Sigmoid colon (tissue), 7 donors: ENCODE measurements at places on chromosomes 13 and 19.

GRCh38 chr13:83878691-83879430 lies 3.4 kb downstream of the SLITRK1 start:
- no peak for DNase-seq

- DNase-seq, result no peak
These were observed 109.5 kb downstream of the DNAJC15 start for GRCh38 chr13:43132911-43133310.

- peak; percentile 84 for DNase-seq
These were observed 1.2 kb downstream of the ZFP36 start for GRCh38 chr19:39407660-39408391.

- DNase-seq, result no peak
These were observed 18.0 kb upstream of the PLPP2 start for GRCh38 chr19:309206-309565.

GRCh38 chr19:45468159-45468651 lies 409 bp downstream of the FOSB start:
- DNase-seq, result peak; percentile 81

DNA sequence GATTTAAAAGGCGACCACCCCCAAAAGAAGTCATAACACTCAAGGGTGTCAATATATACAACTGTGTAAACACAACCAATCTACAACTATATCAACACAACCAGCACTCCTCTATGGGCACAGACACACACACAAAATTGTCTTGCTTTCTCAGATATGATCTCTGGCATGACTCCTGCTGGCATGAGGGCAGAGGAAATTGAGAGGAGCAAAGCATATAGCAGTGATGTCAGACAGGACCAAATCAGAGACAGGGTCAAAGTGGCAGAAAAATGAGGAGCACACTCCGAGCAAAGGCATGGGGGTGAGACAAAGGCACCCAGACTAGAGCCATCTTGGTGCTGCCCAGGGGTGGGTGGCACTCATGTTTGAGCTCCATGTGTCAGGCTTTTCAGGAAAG lies 9.6 kb downstream of the IRGQ start:
- no peak for DNase-seq

DNA sequence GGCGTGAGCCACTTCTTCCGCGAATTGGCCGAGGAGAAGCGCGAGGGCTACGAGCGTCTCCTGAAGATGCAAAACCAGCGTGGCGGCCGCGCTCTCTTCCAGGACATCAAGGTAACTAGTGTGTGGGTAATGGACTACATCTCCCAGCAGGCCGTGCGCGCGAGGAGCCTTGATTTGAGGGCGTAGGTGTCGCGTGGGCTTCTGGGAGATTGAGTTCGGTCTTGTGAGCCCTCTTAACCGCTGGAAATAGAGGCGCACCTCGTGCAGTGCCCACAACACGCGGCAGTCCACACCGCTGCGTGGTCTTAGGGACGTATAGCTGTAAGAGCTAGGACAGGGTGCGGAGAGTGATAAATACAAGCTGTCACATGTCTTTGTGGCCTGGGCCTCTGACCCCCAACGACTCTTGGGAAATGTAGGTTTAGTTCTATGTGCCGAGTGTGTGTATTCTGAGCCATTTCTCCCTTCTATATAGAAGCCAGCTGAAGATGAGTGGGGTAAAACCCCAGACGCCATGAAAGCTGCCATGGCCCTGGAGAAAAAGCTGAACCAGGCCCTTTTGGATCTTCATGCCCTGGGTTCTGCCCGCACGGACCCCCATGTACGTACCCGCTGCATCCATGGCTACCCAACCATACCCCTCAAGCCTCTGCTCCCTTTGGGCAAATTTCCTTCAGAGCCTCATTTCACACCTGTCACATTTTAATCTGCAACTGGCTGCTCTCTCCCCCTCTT lies 864 bp downstream of the FTL start:
- peak; percentile 94 for DNase-seq

- no peak for DNase-seq
These were observed 11.2 kb downstream of the KDM4B start for GRCh38 chr19:4980067-4980466.

DNA sequence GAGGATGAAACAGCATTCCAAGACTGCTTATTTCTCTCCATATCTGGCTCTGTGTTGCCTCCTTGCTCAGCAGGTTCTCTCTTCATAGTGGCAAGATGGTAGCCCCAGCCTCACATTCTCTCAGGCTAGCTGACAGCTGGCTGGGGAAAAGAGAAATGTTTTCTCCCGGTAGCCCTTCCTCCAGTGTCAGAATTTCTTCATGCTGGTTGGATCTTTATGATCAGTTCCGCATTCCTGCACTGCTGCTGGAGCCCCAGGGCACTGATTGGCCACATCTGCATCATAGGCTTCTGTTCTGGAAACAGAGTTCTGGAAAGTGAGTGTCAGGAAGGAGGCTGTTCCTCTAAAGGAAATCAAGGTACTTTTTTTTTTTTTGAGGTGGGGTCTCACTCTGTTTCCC lies 24.6 kb downstream of the POP4 start:
- peak; percentile 9 for DNase-seq

- no peak for DNase-seq
These were observed 65.2 kb upstream of the LRCH1 start for GRCh38 chr13:46487748-46488147.

- peak; percentile 89 for DNase-seq
These were observed 626 bp upstream of the BCL3 start for GRCh38 chr19:44747739-44748425.

- no peak for DNase-seq
These were observed 89.5 kb downstream of the ZNF100 start for GRCh38 chr19:21677696-21678418.

DNA sequence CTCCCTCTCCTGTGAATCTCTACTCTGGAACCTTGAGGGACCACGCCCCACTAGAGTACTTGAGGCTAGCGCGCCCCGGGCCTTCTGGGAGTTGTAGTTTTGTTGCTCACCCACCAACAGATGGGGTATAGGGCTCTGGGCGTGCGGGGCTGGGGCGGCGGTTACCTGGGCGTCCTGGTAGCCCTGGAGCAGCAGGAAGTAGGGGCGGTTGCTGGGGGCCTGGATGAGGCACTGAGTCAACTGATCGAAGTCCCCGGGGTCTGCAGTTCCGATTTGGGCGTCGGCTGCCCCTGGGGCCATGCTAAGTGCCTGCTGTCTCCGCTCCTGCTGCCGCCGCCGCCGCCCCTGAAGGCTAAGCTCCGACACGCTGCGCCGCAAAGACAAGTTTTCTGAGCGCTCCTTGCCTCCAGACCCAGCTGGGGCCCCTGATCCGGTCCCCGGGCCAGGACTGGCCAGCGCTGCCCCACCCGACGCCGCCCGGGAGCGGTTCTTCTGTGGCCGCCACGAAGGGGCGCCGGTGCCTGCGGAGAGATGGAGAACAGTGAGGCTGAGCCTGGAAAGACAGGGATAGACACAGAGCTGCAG lies 5.3 kb downstream of the RASIP1 start:
- DNase-seq, result no peak

GRCh38 chr13:74158571-74159352 lies 24.6 kb upstream of the KLF12 start:
- no peak for DNase-seq

DNA sequence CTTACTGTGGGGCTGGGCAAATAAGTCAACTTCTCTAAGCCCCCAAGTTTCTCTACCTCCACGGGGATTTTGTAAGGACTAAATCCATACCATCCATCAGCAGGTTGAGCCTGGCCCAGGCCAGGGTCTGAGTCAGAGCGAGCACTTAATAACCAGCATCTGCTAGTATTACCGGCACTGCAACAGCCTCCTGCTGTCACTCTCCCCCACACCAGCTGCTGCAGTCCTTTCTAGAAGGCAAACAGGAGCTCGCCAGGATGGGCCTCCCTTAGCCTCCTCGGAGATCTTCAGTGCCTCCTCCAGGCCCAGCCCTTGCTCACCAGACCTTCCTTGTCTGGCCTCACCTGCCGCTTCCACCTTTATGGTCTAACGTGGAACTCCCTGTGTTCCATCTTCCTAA lies 3.2 kb downstream of the NAPA start:
- no peak for DNase-seq

DNA sequence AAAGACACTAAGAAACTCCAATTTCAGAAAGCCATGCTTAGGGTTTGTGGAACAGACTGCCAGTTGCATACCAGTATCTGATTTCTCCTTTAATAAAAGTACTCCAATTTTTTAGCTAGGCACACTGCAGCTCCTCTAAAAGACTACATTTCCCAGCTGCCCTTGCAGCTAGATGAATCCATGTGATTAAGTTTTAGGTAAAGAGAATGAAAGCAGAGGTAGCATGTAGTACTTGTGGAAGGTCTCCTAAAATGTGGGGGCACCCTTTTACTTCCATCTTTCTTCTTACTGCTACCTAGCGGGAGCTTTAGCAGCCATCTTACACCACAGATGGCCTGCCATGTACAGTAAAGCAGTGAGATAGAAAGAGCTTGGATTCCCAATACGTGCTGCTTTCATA lies 33.0 kb upstream of the TSC22D1 start:
- no peak for DNase-seq

GRCh38 chr19:29702161-29702962 lies 12.7 kb downstream of the C19orf12 start:
- no peak for DNase-seq

GRCh38 chr19:41025411-41025810 lies 34.3 kb downstream of the CYP2B6 start:
- no peak for DNase-seq

GRCh38 chr13:60213236-60213744 lies 49.6 kb upstream of the DIAPH3 start:
- DNase-seq, result no peak

DNA sequence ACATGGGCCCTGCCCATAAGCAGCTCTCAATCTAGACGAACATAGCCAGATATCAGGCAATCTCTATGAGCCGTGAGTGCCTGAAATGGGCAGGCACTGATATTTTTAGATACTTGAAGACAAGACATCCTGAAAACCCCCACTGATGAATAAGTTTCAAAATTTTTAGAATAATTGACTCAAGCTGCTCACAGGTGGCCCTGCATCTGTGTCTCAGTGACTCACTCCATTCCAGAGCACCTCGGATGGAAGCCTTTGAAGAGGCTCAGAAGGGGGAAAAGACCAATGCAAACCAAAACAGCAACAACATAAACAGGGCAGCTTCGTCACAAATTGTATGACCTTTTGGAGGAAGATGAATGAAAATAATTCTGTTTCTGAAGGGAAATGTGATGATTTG lies 42.8 kb upstream of the SLC46A3 start:
- no peak for DNase-seq

GRCh38 chr19:5492635-5493409 lies 37.6 kb downstream of the ZNRF4 start:
- no peak for DNase-seq

GRCh38 chr13:83691966-83692365 lies 190.3 kb downstream of the SLITRK1 start:
- DNase-seq, result no peak

DNA sequence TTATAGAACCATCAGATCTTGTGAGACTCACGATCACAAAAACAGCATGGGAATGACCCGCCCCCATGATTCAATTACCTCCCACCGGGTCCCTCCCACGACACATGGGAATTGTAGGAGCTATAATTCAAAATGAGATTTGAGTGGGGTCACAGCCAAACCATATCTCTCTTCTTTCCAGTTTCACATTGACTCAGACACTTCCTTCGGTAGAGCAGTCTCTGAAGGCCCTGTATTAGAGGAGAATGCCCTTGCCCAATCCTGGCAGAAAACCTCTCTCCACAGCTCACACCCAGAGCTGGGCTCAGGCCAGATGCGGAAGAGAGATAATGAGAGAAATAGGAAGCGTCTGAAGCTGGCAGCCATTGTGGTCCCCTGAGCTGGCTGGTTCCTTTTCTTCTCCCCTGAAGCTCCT lies 72.4 kb upstream of the CLDN10 start:
- peak; percentile 70 for DNase-seq

GRCh38 chr13:29802621-29803020 lies 47.8 kb downstream of the UBL3 start:
- DNase-seq, result no peak

GRCh38 chr19:46728693-46729339 lies 11.9 kb upstream of the PRKD2 start:
- peak; percentile 87 for DNase-seq

DNA sequence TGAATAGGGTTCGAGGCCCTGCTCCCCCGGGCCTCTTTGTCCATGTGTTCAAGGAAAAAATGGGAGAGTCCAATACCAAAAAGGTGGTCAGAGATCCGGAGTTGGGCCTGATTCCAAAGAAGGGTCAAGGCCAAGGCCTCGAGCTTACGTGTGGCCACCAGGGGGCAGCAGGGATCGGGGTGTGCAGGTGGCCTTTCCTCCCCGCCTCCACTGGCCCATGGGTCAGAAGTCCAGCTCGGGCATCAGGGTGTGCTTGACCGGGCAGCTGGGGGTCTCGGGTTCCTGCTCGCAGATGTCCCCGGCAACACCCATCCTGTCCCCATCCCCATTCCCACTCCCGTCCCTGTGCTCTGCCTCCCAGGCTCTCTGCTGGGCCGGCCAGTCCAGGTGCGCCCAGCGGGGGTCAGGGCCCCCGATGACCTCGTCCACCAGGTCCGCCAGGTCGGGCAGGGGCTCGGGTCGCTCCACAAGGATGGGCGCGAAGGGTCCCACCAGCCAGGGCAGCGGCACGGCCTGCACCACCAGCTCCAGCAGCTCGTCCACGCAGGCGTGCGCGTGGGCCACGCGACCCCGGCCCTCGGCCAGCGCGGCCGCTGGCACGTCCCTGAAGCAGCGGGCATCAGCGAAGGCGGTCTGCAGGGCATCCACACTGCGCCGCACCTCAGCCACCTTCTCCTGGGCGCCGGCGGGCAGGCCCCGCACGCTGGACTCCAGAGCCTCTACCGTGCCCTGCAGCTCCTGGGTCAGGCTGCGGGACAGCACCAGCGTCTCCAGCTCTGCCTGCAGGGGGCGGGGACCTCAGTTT lies 5.2 kb upstream of the PLIN4 start:
- no peak for DNase-seq

GRCh38 chr13:23025864-23026608 lies 154.7 kb upstream of the SGCG start:
- DNase-seq, result no peak

GRCh38 chr19:48992581-48993174 lies 431 bp downstream of the GYS1 start:
- peak; percentile 81 for DNase-seq

DNA sequence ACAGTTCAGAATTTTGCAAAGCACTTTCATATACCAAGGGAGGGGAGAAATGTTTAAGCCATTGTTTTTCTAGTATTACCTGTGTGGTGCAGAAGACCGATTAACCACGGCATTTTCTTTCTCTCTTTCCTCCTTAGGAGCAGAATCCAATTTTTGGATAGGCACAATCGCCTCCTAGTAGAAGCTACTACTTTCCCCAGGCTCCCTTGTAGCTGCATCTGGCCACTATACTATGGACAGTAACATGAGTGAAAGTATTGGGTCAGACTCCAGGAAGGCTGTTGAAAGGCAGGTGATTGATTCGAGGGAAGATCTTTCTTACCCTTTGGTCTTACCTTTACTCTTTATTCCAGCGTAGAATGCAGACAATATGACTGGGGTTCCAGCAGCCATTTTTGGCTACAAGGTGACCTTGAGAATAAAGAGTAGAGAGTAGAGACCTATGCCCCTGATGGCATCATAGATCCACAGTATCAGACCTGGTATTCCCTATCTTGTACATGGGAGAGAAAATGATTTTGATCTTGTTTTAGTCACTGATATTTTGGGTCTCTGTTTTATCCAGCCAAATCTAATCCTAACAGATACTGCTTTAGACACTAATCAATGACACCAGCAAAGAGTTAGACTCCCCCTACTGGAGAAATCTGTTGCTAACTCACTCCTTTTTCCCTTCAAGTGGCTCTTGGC lies 77.0 kb downstream of the LRRC63 start:
- DNase-seq, result no peak

- DNase-seq, result peak; percentile 73
These were observed 550 bp downstream of the CERS4 start for GRCh38 chr19:8209462-8210378.

- DNase-seq, result no peak
These were observed 104.4 kb upstream of the CSNK1A1L start for GRCh38 chr13:37209621-37210580.

GRCh38 chr19:6333439-6333838 lies at the start of gene ACER1:
Gene ACER1, minus strand, starts transcription at chr19:6333612. Its CDS starts 61 bp downstream, at chr19:6333551.
- no peak for DNase-seq
